ENCODE measurements at places on chromosomes 2 and 18.

DNA sequence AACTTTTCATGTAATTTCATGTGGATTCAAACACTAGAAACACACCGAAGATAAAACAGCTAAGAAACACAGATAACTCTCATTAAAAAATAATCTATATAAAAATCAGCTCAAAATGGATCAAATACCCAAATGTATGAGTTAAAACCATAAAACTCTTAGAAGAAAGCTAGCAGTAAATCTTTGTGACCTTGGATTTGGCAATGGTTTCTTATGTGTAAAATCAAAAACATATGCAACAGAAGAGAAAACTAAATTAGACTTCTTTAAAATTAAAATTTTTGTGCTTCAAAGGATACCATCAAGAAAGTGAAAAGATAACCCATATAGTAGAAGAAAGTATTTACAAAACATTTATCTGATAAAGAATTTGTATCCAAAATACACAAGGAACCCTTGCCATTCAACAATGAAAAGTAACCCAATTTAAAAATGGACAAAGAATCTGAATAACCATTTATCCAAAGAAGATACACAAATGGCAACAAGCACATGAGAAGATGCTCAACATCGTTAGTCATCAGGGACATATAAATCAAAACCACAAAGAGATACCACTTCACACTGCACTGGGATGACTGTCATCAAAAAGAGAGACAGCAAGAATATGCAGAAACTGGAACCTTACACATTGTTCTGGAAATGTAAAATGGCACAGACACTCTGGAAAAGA is 27.5 kb downstream of the GAREM1 start:
- DNase-seq: no peak

GRCh38 chr2:101518578-101519492 is 43.9 kb upstream of the RFX8 start:
- no peak for DNase-seq

- DNase-seq: no peak
Measured at GRCh38 chr2:139386401-139386800, 606.2 kb upstream of the NXPH2 start.

DNA sequence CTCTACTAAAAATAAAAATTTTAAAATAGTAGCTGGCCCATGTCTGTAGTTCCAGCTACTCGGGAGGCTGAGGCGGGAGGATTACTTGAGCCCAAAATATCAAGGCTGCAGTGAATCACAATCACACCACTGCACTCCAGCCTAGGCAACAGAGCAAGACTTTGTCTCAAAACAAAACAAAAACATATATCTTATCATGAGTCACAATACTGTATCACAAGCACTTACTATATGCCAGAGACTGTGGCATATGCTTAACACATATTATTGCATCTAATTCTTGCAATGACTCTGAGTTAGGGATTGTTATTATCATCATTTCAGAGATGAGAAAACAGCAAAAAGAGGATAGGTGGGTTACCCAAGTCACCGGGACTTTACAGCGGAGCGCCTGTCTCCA is 29.5 kb upstream of the TMEM37 start:
- no peak for DNase-seq

DNA sequence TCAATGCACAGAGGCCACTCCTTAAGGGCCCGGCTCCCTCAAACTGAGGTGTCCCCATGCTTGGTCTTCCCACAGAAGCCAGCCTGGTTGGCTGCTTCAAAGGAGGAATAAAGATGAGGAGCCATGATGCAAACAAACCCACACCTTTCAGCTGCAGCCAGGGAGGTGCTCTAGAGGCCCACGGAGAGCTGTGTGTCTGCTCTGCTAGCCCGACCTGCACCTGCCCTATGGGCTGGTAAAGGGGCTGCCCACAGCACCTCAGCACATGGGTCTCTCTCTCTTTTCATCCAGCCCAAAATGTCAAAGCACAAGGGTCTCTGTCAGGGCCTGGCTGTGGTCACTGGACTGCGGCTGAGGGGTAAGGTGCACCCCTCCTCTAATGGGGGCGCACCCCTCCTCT is 132.1 kb downstream of the MSH2 start:
- DNase-seq: no peak

DNA sequence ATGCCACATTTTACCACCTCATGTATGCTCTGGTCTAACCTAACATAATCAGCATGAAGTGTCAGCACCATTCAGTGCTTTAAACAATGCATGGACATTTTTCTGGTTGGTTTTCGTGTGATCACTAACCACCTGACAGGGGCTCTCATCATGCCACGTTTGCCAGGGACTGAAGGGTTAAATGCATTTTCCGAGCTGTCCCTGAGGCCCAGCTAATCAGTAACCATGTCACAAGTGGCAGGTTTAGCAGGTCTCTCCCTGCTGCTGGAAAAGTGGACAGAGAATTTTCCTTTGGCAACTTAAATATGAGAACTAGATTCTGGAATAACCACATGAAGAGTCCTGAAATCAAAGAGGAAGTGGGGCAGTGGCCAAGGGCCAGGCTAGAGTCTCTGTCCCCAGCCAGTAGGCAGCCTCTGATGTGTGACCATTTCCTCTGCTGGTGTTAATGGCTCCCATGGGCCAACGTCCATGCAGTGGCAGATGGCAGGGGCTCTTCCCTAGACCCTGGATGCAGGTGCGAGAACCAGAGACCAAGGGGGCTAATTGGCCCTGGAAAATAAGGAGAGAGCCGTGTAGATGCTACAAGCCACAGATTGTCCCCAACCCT is 69.5 kb downstream of the TPGS2 start:
- DNase-seq: no peak

GRCh38 chr18:10715791-10716190 is 190.0 kb downstream of the NAPG start:
- peak; percentile 46 for DNase-seq
